Stimulated activated naive CD4-positive, alpha-beta T cell (primary cell): ENCODE measurements at places on chromosomes 13 and 19.

GRCh38 chr19:46442808-46443450 is 14.2 kb upstream of the PNMA8C start:
- no peak for DNase-seq

GRCh38 chr13:46996316-46997030 is 99.6 kb upstream of the HTR2A start:
- no peak for DNase-seq

DNA sequence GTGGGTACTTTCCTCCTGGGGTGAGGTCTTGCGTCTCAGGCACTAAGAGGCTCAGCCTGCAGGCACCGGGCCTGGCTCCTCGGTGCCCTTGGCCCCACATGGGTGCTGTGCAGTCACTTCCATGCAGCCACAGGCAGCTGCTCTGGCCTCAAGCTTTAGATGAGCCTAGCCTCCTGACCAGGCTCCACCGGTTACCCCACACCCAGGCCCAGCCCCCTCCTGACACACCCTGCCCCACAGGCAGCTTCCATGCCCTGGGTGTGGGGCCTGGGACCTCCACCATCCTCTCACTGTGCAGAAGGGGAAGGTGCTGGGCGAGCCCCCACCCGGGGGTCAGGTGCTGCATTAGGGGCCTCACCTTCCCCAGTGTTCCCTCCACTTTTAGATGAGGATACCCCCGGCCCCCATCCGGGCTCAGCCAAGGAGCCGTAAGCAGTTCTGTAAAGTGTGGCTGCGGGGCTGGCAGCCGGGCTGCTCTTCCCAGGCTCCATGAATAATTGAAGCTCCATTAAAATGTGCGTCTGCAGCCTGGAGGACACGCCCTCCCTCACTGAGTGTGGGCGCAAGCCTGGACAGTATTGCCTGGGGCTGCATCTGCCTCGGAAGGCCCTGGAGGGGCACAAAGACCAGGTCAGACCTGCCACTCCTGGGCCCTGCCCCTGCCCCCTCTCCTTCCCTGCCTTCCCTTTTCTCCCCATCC is 72.5 kb upstream of the KCTD15 start:
- no peak for DNase-seq

DNA sequence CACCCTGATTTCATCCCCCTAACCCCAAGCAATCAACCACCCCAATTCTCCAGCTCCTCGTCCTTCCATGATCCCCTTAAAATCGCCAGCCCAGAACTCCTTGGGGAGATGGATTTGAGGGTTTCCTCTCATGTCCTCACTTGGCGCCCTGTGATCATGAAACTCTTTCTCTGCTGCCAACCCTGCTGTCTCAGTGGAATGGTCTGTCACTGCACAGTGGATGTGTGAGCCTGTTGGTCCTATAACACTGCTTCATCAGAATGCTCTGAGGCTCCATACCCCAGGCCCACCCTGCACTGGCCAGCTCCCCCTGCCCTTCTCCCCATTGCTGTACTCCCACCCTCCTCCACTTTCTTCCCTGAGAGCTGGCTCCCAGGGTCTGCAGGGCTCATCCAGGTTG is 12.6 kb upstream of the ZNF792 start:
- no peak for DNase-seq

GRCh38 chr13:46604226-46604990 is 51.4 kb downstream of the LRCH1 start:
- no peak for DNase-seq

DNA sequence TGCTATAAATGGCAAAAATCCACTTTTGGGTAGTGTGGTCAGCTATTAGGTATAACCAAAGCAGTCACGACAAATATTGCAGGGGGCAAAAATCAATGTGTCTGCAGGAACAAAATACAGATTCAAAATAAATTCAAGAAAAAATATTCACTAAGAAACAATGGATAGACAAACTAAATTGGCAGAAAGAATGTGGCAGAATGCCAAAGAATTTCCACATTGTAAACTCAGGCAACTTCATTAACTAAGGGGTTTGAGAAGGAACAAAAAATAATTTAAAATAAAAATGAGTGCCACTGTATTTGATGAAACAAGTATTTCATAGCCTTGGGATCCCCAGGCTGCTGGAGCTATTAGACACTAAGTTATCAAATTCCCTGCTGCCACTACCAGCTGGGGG is 193.1 kb downstream of the VWA8 start:
- no peak for DNase-seq

GRCh38 chr13:43835701-43836100 is 43.8 kb downstream of the CCDC122 start:
- no peak for DNase-seq

GRCh38 chr19:40442328-40443130 is 1.6 kb downstream of the SERTAD3 start:
- no peak for DNase-seq

DNA sequence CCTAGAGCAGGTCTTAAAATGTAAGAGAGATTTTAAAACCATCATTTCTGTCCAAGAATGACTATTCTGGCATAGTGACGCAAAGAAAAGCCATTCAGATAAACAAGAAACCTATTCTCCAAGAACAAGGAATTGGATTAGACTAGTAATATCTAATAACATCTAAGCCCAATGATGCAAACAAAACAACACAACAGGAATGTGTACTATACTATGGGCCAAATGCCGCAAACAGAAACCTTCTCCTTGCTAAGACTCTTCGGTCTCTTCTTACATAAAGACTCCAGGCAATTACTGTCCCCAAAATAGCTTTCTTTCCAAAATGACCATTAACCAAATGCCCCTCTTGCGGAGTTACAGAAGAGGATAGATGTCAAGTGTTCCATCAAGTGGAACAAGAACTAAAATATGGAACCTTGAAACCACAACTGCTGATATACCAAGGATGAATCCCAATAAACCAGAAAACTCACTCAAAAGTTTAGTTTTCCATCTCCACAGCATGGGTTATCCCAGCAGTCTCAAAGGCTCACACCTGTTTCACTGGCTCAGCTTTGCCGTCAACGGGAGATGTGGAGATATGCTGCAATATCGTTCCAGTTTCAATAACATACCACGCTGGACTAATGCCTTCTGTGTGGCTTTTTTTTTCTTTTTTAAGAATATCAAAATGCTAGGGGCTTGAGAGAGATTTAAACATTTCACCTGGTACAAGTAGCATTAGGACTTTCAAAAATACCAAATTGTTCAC is 76.2 kb downstream of the FOXO1 start:
- no peak for DNase-seq

GRCh38 chr19:52823676-52824075 is 2.2 kb upstream of the ZNF28 start:
- DNase-seq = no peak
